Vagina (tissue), 2 donors: ENCODE measurements at places on chromosomes 6 and 20.
A peak's percentile ranks its signal among the peaks of the same experiment; 100 is the strongest.

GRCh38 chr6:129859524-129859923 lies 1.6 kb downstream of the TMEM244 start:
- H3K27me3 ChIP-seq: no peaks in the 10 kb centered on the region
- no peak overlapping the region for H3K4me3 ChIP-seq
- H3K4me1 ChIP-seq: no peaks in the 10 kb centered on the region
- H3K27ac ChIP-seq: no peak overlapping the region

DNA sequence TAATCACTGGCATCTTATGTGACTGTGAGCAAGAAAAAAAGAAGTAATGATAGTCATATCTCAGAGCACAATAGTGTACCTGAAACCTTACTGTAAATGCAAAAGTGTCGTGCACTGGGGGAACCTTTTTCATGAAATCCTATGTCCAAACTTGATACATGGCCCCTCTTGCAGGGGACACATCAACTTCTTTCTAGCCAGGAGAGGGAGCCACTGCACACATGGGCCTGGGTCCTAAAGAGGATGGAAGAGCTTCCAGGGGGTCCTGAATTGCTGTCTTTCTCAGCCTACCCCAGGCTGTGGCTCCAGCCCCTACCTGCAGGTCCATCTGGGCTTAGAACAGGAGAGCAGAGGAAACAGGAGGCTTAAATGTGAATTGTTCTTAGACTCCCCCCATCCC lies 165.7 kb downstream of the SOD2 start:
- peaks cover 8% of the 10 kb centered on the region for H3K4me1 ChIP-seq
- no peak overlapping the region for H3K4me3 ChIP-seq
- no peaks in the 10 kb centered on the region for H3K27me3 ChIP-seq
- H3K27ac ChIP-seq: no peak overlapping the region
- no peak for DNase-seq
- no peaks in the 10 kb centered on the region for H3K36me3 ChIP-seq

DNA sequence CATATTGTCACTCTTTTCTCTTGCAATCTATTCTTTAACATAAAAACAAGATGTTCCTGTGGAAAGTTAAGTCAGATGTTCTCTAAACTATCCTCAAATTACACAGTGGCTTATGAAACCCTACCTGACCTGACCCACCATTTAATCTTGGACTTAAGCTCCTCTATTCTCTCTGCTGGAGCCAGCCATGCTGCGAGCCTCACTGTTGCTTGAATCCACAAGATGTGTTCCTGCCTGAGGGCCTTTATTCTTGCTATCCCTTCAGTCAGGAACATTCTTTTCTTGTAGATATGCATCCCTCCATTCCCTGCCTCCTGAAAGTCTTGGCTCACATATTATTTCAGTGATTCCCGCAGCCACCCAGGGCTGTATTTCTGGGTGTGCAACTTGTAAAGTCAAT lies 283.2 kb downstream of the EPHA7 start:
- H3K27ac ChIP-seq: no peak overlapping the region
- no peak overlapping the region for H3K4me3 ChIP-seq
- H3K4me1 ChIP-seq: no peaks in the 10 kb centered on the region

GRCh38 chr6:108114841-108115597 lies 40.5 kb upstream of the OSTM1 start:
- no peak overlapping the region for H3K27ac ChIP-seq
- H3K4me3 ChIP-seq: peak overlapping the region; percentile 27
- H3K27me3 ChIP-seq: peaks cover 18% of the 10 kb centered on the region
- no peaks in the 10 kb centered on the region for H3K36me3 ChIP-seq

DNA sequence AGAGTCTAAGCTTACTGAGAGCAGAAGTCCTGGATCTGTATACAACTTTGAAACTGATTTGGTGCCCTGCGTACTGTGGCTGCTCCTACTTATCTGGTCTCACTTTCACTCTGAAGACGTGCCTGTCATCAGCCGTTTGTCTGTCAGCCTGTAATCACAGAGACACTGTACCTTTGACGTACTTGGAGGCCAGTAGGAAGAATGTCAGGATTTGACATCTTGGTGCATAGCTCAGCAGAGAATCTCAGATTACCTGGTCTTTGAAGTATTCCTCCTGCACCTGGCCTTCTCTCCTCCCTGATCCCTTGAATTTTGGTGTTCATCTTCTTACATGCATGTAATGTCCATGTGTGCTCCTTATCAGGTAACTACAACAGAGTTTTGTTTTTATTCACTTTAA lies 37.7 kb downstream of the DSE start:
- H3K27me3 ChIP-seq: no peaks in the 10 kb centered on the region
- DNase-seq: no peak
- H3K27ac ChIP-seq: no peak overlapping the region
- H3K4me3 ChIP-seq: no peak overlapping the region
- H3K36me3 ChIP-seq: no peaks in the 10 kb centered on the region
- peaks cover 38% of the 10 kb centered on the region for H3K4me1 ChIP-seq

- H3K27me3 ChIP-seq: no peaks in the 10 kb centered on the region
- peaks cover 9% of the 10 kb centered on the region for H3K36me3 ChIP-seq
- H3K4me1 ChIP-seq: no peaks in the 10 kb centered on the region
- no peak overlapping the region for H3K4me3 ChIP-seq
- no peak overlapping the region for H3K27ac ChIP-seq
- no peak for DNase-seq
These were observed 468.0 kb downstream of the UTRN start for GRCh38 chr6:144753023-144753705.

GRCh38 chr20:19813846-19814640 lies 56.0 kb downstream of the RIN2 start:
- H3K4me3 ChIP-seq: no peak overlapping the region
- H3K27me3 ChIP-seq: no peaks in the 10 kb centered on the region
- H3K4me1 ChIP-seq: peaks cover 29% of the 10 kb centered on the region
- H3K36me3 ChIP-seq: no peaks in the 10 kb centered on the region

DNA sequence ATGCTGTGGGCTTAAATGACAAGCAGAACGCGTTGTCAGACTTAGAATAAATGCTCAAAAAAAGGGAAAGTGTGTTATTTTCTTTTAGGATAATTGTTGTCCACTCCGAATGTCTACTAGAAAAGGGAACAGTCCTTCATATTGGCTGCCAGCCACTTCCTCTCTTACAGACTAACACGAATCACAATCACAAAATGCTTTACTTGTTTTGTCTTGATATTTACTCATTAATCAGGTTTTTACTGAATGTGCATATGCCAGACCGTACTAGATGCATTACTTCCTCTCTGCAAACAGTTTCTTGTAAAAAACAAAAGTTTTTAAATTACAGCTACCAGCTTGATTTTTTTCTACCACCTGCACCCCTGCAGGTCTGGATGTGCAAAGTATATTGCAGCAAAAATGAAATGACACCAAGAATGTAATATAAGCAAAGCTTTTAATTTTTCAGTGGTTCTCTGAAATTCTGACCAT lies 821 bp downstream of the DHX35 start:
- no peaks in the 10 kb centered on the region for H3K36me3 ChIP-seq
- no peaks in the 10 kb centered on the region for H3K27me3 ChIP-seq
- DNase-seq: no peak
- peak overlapping the region; percentile 99 for H3K4me3 ChIP-seq

- no peak overlapping the region for H3K4me3 ChIP-seq
- H3K27ac ChIP-seq: no peak overlapping the region
- H3K36me3 ChIP-seq: no peaks in the 10 kb centered on the region
- DNase-seq: no peak
- no peaks in the 10 kb centered on the region for H3K27me3 ChIP-seq
- H3K4me1 ChIP-seq: peaks cover 5% of the 10 kb centered on the region
These were observed 45.6 kb upstream of the NCOA3 start for GRCh38 chr20:47456041-47456537.

DNA sequence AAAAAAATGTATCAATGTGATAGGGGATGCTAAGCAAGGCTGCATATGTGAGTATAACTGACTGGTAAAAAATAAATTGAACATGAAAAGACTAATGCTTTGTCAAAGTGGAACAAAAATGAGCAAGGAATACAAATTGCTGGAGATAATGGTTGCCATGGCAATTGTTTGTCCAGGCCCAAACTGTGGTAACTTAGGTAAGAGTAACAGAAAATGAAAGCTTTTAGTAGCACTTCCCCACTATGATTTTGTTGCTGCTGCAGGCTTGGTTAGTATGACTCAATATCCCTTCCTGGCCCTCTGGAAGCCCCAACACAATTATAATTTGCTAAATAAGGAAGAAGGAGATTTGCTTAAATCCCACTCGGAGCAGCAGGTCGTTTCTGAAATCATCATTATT lies 577.1 kb downstream of the DOK5 start:
- H3K4me1 ChIP-seq: no peaks in the 10 kb centered on the region
- DNase-seq: no peak
- H3K36me3 ChIP-seq: no peaks in the 10 kb centered on the region
- no peak overlapping the region for H3K4me3 ChIP-seq
- no peaks in the 10 kb centered on the region for H3K27me3 ChIP-seq

DNA sequence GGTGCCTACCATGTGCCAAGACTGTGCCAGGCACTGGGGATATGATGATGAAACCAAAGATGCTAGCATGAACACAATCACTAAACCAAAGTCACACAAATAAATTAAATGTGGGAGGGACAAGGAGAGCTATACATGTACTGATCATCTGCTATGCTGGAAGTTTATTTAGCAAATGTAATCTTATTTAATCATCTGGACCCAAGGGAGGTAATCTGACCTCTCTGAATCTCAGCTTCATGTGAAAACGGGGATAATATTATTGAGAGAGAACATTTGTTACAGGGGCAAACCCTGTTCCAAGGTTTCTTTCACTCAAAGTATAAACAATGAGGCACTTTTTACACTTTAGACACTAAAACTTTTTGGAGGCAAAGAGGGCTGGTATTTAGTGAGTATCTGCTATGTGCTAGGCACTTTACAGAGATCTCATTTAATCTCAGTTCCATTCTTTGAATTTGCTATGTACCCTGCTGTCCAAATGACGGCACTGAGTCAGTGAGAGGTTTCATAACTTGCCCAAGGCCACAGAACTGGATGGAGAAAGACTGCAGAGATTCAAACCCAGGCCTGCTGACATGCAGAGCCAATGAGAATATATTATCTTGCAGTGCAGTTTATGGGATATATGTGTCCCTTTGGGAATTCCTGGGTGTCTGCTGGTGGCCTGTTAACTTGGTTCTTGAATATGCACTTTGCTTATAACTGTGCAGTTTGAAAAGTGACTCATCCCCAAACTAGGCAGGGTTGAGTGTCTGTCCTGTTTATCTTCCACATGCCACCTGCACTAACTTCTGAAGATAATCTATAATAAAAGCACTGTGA lies 3.3 kb upstream of the ASXL1 start:
- no peaks in the 10 kb centered on the region for H3K36me3 ChIP-seq
- H3K4me3 ChIP-seq: no peak overlapping the region
- no peak for DNase-seq
- H3K27ac ChIP-seq: no peak overlapping the region
- peaks cover 19% of the 10 kb centered on the region for H3K4me1 ChIP-seq

GRCh38 chr20:1945660-1946059 lies 48.2 kb downstream of the PDYN start:
- H3K27ac ChIP-seq: no peak overlapping the region
- H3K4me1 ChIP-seq: peaks cover 49% of the 10 kb centered on the region
- H3K36me3 ChIP-seq: no peaks in the 10 kb centered on the region
- no peak for DNase-seq
- H3K4me3 ChIP-seq: no peak overlapping the region

GRCh38 chr20:63357921-63358905 lies 2.9 kb downstream of the CHRNA4 start:
- no peak for DNase-seq
- H3K36me3 ChIP-seq: no peaks in the 10 kb centered on the region
- no peak overlapping the region for H3K27ac ChIP-seq
- H3K4me3 ChIP-seq: no peak overlapping the region
- peaks cover 8% of the 10 kb centered on the region for H3K4me1 ChIP-seq

DNA sequence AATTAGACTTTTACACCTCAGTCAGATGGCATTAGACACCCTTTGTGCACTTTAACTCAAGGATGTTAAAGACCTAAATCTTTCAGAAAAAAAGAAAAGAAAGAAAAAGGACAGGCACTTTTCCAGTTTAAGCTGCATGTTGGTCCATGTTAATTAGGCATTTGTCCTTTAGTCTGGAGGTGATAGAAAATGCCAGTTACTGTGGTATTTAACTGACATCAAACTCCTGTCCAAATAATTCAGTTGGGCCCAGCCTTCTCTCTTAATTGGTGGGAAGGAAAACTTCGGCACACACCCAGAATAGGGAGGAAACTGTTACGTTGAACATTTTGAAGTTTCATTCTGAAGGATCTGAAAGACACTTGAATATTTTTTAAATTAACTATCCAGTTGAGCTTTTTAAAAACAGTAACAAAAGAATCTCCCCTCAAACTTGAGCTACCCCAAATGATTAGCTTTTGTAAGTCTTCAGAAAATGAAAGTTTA lies 30.3 kb downstream of the RREB1 start:
- H3K27ac ChIP-seq: peak overlapping the region; percentile 61
- H3K4me1 ChIP-seq: peaks cover 56% of the 10 kb centered on the region
- DNase-seq: no peak
- no peaks in the 10 kb centered on the region for H3K27me3 ChIP-seq

DNA sequence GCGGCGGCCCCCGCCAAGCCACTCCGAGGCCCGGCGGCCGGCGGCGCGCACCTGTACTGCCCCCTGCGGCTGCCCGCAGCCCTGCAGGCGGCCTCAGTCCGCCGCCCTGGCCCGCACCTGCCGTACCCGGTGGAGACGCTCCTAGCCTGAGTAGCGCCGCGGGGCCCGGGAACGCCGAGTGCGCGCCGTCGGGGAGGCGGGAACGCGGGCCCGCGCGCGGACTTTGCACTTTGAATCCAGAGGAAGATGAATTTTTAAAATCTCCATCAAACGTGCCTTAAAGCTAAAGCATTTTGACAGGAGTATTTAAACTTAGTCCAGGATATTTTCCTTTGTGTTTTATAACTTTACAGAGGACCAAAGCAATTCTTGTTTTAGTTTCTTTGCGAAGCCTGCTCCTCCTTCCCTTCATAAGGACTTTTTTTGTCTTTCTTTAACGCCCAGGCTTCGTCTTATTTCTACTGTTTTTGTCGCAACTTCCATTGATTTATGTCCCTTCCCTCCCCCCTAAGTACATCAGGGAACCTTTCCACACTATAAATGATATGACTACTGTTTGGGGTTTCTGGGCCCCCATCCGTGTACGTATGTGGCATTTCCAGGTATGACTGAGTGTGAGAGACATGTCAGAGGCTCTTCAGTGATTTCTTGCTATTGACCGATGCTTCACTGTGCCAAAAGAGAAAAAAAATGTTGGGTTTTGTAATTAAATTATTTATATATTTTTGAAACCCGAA lies 2.0 kb downstream of the FOXQ1 start:
- no peaks in the 10 kb centered on the region for H3K36me3 ChIP-seq
- no peak for DNase-seq
- H3K4me3 ChIP-seq: peak overlapping the region; percentile 40
- peak overlapping the region; percentile 36 for H3K27ac ChIP-seq
- peaks cover 41% of the 10 kb centered on the region for H3K4me1 ChIP-seq
- H3K27me3 ChIP-seq: no peaks in the 10 kb centered on the region

- H3K27me3 ChIP-seq: no peaks in the 10 kb centered on the region
- H3K4me1 ChIP-seq: no peaks in the 10 kb centered on the region
These were observed 126.8 kb downstream of the MAP3K7 start for GRCh38 chr6:90460051-90460450.
